Naive thymus-derived CD4-positive, alpha-beta T cell (primary cell): ENCODE measurements at places on chromosomes 1 and 21. TPM values are rescaled to one million over a fixed set of nuclear protein-coding genes. Genes with fewer than 3 reads are reported as not detected.

Gene C1QB
- total RNA-seq = 1.1 TPM

Gene ZBTB8B
- total RNA-seq = 0.02 TPM in 1 of 2 replicates, not detected in the other

DNA sequence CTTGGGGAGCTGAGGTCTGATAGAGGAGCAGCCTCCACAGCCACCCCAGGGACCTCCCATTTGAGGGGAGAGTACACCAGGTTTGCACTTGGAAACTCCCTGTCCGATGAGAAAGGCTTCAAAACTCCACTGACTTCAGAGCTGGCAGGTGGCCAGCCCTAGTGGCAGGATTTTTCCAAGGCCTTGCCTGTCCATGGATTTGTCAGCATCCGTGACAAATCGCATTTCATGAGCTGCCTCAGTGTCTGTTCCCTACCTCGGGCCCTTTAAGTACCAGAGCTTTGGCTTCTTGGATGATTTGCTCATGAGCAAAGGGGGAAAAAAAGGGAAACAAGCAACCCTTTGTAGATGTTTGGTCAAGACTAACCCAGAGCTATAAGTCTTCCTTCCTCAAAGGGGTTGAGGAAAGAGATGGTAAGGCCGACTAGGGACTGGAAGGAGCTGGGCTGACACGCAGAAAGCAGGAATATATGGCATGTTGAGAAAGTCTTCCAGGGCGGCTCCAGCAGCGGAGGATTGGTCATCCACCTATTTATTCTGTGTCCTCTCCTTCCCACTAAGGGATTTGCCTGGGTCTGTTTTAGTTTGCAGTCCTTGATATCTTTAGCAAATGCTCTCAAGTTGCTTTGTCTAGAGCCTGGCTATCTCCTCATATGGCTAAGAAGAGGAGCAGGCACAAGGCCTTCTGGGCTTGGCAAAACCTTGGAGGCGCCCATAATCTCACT is 2.7 kb upstream of the HSPG2 start:
- no peaks in the 10 kb centered on the region for H3K36me3 ChIP-seq
- H3K4me3 ChIP-seq = no peak overlapping the region
- H3K27me3 ChIP-seq = no peaks in the 10 kb centered on the region
- no peak overlapping the region for H3K27ac ChIP-seq
- H3K4me1 ChIP-seq = peaks cover 15% of the 10 kb centered on the region

DNA sequence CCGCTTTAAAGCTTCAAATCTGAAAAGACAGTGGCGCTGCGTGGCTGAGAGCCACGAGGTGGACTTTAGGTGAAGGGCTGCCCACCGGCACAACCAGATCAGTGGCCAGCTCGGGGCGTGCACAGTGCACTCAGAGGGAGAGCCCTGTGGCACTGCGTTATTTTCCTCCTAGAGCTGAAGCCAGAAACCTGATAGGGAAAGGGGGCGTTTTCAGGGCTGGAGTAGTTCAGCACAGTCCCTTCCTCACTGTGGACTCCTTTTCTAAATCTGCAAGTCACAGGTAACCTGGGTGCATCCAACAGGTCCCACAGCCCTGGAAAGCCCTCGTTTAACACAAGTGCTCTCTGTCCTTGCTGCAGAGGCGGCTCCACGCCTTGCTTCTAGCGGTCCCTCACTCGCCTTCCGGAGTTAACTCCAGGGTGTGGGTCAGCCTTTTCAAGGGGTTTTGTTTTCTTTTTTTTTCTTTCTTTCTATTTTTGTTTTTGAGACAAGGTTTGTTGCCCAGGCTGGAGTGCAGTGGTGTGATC is 81.2 kb downstream of the GALNT2 start:
- no peak overlapping the region for H3K27ac ChIP-seq
- H3K36me3 ChIP-seq = no peaks in the 10 kb centered on the region
- no peak overlapping the region for H3K4me3 ChIP-seq
- no peaks in the 10 kb centered on the region for H3K4me1 ChIP-seq

Gene ROR1
- not detected for total RNA-seq

- DNase-seq = no peak
- H3K4me3 ChIP-seq = no peak overlapping the region
- H3K27me3 ChIP-seq = no peaks in the 10 kb centered on the region
- no peaks in the 10 kb centered on the region for H3K4me1 ChIP-seq
Measured at GRCh38 chr1:7014640-7014930, 229.3 kb downstream of the CAMTA1 start.

DNA sequence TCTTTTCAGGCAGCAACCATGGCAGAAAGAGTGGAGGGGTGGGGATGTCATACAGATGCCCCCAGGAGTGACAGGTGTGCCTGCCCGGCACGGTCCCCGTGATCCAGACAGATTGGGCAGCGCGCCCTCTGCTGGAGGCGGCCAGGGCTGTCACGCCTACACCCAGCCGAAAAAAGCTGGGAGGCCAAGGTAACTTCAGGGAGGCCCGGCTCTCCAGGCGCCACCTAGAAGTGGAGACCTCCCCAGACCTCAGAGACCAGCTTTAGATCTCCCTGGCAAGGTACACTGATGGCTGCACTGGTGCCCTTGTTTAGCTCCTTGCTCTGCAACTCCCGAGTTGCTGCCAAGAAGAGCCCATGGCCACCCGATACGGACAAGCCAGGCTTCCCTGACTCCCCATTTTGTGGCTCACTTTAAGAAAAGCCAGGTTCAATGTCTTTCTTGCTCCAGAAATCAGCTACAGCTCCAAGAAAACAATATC is 6.6 kb downstream of the GOLT1A start:
- H3K27me3 ChIP-seq = no peaks in the 10 kb centered on the region
- H3K36me3 ChIP-seq = no peaks in the 10 kb centered on the region
- DNase-seq = peak; percentile 38
- no peaks in the 10 kb centered on the region for H3K4me1 ChIP-seq
- H3K27ac ChIP-seq = no peak overlapping the region

- H3K4me1 ChIP-seq = no peaks in the 10 kb centered on the region
- H3K27ac ChIP-seq = no peak overlapping the region
- no peaks in the 10 kb centered on the region for H3K36me3 ChIP-seq
- DNase-seq = no peak
- H3K4me3 ChIP-seq = no peak overlapping the region
Measured at GRCh38 chr1:108972951-108973350, 9.7 kb upstream of the CLCC1 start.

DNA sequence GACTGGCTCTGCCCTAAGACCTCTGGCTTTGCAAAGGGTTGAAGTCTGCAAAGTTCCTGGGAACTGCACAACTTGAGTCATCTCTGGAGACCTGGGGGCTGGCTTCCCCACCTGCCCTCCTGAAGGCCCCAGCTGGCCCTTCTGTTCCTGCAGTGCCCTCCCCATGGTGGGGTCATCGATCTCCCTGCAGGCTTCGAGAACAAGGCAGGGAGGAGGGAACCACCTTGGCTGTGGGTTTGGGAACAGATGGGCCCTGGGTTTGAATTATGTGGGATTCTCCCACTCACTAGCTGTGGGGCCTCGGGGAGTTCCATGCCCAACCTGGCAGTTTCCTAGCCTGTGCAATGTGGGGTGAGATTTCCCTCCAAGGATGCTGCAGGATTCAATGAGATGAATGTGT is 310.2 kb downstream of the PTPRU start:
- no peaks in the 10 kb centered on the region for H3K36me3 ChIP-seq
- DNase-seq = no peak
- no peak overlapping the region for H3K27ac ChIP-seq
- no peaks in the 10 kb centered on the region for H3K27me3 ChIP-seq
- no peak overlapping the region for H3K4me3 ChIP-seq
- H3K4me1 ChIP-seq = no peaks in the 10 kb centered on the region

Gene HPCAL4
- total RNA-seq = 12.0 TPM

DNA sequence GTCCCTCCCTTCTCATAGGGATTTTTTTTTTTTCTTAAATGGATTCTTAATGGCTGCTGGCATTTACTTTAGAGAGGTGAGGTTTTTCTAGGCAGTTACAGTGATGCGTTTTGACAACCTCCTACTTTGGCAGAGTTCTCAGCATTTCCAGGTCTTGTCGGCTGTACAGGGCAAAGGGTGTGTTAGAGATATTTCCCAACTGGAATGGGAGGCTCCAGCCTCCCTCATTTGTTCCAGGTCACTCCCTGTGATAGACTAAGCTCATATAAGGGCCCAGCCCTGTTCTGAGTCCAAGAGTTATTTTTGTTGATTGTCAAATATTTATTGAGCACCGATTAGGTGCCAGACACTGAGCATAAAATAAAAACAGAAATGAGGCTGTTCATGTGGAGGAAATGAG is 7.6 kb upstream of the XKR8 start:
- DNase-seq = no peak
- H3K27ac ChIP-seq = no peak overlapping the region
- H3K4me3 ChIP-seq = no peak overlapping the region

- no peaks in the 10 kb centered on the region for H3K4me1 ChIP-seq
- no peak for DNase-seq
- no peaks in the 10 kb centered on the region for H3K36me3 ChIP-seq
- no peak overlapping the region for H3K27ac ChIP-seq
- no peaks in the 10 kb centered on the region for H3K27me3 ChIP-seq
Measured at GRCh38 chr21:45112371-45112770, 38.0 kb downstream of the ADARB1 start.

Gene TEDDM1
- not detected for total RNA-seq

DNA sequence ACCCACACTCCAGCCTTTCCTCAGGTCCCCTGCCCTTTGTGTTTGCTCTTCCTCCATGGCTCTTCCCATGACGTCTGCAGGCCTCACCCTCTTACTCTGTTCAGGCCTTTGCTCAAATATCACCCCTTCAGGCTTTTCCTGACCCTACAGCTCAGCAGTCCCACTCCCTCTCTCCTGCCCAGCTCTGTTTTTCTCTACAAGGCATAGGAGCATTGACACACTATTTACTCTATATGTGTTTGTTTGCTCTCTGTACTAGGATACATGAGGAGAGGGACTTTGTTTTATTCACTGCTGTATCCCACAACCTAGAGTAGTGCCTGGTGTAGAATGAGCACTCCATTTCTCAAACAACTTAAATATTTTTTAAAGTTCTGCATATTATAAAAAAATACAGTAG is 107.4 kb upstream of the COA6 start:
- no peak overlapping the region for H3K27ac ChIP-seq
- no peak for DNase-seq
- H3K27me3 ChIP-seq = no peaks in the 10 kb centered on the region
- H3K4me1 ChIP-seq = no peaks in the 10 kb centered on the region
- H3K36me3 ChIP-seq = no peaks in the 10 kb centered on the region

GRCh38 chr1:175574566-175574965 is 168.8 kb downstream of the TNR start:
- no peak overlapping the region for H3K4me3 ChIP-seq
- no peak overlapping the region for H3K27ac ChIP-seq
- H3K27me3 ChIP-seq = no peaks in the 10 kb centered on the region
- no peak for DNase-seq

- H3K27ac ChIP-seq = peak overlapping the region; percentile 91
- H3K4me1 ChIP-seq = peaks cover 47% of the 10 kb centered on the region
- no peaks in the 10 kb centered on the region for H3K36me3 ChIP-seq
- DNase-seq = no peak
Measured at GRCh38 chr1:40044110-40044509, 3.6 kb downstream of the CAP1 start.

- no peaks in the 10 kb centered on the region for H3K4me1 ChIP-seq
- no peaks in the 10 kb centered on the region for H3K36me3 ChIP-seq
- H3K4me3 ChIP-seq = no peak overlapping the region
- H3K27me3 ChIP-seq = no peaks in the 10 kb centered on the region
- no peak overlapping the region for H3K27ac ChIP-seq
Measured at GRCh38 chr1:53681977-53682685, 56.8 kb downstream of the GLIS1 start.

Gene C1orf116
- not detected for total RNA-seq

DNA sequence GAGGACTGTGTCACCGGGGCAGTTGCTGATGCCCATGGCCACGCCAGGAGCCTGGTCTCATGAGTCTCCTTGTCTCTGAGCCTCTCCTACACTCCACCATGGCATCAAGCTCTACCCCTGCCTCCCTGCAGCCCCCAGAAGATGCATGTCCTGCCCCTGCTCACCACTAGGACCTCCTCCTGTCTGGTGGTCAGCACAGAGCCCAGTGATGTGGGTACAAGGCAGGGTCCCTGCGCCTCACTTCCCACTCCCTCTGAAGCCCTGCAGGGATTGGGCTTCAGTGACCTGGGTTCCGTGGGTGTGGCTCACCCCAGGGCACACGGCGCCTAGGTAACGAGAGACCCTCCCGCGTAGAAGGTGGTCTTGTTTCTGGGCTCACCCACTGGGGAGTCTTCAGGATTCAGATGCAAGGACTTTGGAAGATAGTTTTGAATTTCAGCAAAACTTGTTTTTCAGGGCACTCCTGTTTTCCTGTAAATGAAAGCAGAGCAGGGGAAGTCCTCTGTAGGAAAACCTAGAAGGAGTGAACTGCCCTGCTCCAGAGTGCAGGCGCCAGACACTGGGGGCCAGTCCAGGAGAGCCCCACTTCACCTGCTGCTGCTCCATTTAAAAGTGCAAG is 2.8 kb downstream of the COL18A1 start:
- H3K4me3 ChIP-seq = no peak overlapping the region
- no peaks in the 10 kb centered on the region for H3K36me3 ChIP-seq
- H3K27ac ChIP-seq = no peak overlapping the region
- no peak for DNase-seq
- H3K27me3 ChIP-seq = peaks cover 5% of the 10 kb centered on the region

Gene SLC2A5
- 0.19 and 0.23 TPM in 2 replicates for total RNA-seq

Gene B4GALT3
- total RNA-seq = 79.7 TPM

DNA sequence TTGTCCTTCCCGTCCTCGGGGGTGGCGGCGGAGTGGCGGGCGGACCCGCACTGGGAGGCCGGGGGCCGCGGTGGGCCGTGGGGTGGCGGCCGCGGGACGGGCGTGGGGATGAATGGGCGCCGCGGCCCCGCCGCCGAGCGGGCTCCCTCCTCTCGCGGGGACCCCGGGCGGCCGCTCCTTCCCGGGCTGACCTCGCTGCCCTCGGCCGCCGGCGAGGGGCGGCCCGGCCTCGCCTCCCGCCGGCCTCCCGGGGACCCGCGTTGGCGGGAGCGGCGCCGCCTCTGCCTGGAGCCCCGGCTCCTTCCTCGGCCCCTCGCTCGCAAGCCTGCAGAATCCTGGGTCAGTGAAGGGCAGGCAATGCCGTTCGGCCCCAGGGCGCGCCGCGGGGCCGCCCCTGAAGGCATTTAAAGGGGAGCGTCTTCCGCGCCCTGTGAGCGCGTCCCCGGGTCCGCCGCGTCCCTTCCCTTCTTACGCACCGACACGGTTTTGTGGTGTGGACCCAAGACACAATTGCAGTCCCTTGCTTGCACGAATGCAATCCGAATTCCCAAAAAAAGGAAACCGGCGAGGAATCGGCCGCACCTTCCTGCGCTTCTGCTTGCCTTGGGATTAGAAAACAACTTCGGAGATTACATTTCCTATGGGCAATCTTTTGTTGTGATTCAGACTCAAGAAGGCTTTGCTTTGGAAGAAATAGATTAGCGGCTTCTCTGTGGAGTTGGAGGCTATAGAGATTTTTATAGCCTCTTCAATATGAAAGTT is 776 bp downstream of the ITSN1 start:
- H3K4me3 ChIP-seq = peak overlapping the region; percentile 58
- no peaks in the 10 kb centered on the region for H3K27me3 ChIP-seq
- no peaks in the 10 kb centered on the region for H3K36me3 ChIP-seq
- peak; percentile 14 for DNase-seq
- no peak overlapping the region for H3K27ac ChIP-seq
